ENCODE measurements at places on chromosomes 2 and 18.

DNA sequence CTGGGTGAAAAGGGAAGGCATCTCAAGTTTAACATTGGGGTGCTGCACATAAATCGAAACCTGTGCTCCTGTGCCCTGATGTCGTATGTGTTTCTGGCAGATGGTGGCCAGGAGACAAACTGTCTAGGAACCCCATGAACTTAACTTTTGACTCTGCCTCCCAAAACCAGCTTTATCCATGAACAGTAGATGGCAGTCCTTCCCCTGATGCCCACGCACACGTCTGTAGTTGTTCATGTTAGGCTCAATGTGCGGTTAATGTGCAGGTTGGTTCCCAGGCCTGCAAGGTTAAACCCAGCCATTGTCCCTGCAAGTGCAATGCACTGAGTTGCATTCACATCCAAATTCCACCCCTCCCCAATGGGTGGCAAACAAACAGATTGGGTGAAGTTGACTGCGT lies 44.1 kb upstream of the SIX3 start:
- no peaks in the 10 kb centered on the region for H3K36me3 ChIP-seq
- no peaks in the 10 kb centered on the region for H3K4me1 ChIP-seq
- H3K27ac ChIP-seq: no peak overlapping the region
- peaks cover 9% of the 10 kb centered on the region for H3K27me3 ChIP-seq

DNA sequence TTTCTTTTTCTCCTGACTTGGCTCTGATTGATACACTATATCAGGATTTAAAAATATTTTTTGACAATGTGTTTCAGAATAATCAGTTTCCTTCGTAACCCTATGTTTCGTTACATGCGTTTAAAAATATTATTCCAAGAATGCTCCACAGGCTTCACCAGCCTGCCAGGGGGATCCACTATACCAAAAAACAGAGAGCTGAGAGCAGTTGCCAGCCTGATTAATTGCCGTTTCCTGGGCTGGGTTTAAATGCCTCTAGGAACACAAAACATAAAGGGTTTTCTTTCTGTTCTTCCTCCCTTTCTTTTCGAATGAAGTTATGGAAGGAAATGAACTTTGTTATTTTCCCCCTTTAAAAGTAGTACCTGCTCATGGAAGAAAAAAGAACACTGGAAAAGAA lies 47.9 kb downstream of the LRRFIP1 start:
- peaks cover 56% of the 10 kb centered on the region for H3K4me1 ChIP-seq
- peak overlapping the region; percentile 12 for H3K4me3 ChIP-seq
- DNase-seq: peak; percentile 83
- no peaks in the 10 kb centered on the region for H3K27me3 ChIP-seq

- H3K27ac ChIP-seq: no peak overlapping the region
- no peak overlapping the region for H3K4me3 ChIP-seq
These were observed 103.3 kb upstream of the EPHA4 start for GRCh38 chr2:221675201-221675908.

DNA sequence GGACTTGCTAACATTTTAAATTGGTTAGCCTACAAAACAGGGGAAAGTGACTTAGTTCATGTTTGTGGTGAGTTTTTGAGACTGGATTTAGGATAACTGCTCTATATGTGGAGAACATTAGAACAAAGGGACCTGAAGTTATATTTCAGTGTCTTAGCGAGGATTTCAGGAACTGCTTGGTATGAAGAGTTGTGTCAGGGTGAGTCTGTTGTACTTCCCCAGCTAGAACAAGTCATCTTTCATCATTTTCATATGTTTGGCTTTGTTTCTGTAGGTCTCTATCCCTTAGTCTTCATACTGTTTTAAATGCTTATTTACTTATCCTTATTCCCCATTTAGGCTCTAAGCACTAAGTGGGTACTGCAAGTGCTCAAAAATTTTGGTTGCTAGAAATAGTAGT lies 41.9 kb downstream of the KCMF1 start:
- H3K36me3 ChIP-seq: no peaks in the 10 kb centered on the region
- DNase-seq: no peak
- H3K27ac ChIP-seq: no peak overlapping the region
- H3K27me3 ChIP-seq: no peaks in the 10 kb centered on the region

DNA sequence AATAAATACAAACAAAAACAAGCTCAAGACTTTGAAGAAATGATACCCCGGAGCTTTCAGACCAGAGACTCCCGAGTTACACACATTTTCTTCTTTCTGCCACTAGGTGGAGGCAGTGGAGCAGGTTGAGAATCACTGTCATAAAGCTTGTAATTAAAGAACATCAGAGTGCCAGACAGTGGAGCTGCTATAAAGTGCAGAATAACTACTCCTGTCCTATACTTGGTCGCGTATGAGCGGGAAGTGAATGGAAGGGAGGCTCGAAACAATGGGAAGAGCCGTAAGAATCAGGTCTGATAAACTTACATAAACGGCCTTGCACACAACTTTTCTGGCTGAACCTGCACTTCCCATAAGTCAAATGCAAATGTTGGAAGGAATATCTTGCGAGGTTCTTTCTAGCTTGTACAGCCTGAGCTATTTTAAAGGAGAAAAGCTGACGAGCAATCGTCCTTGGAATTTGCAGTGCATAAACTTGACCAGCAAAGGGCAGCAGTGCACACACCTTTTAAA lies 189.0 kb downstream of the RPIA start:
- H3K4me1 ChIP-seq: no peaks in the 10 kb centered on the region
- peaks cover 40% of the 10 kb centered on the region for H3K27me3 ChIP-seq
- H3K27ac ChIP-seq: no peak overlapping the region
- H3K36me3 ChIP-seq: no peaks in the 10 kb centered on the region
- peak; percentile 63 for DNase-seq

DNA sequence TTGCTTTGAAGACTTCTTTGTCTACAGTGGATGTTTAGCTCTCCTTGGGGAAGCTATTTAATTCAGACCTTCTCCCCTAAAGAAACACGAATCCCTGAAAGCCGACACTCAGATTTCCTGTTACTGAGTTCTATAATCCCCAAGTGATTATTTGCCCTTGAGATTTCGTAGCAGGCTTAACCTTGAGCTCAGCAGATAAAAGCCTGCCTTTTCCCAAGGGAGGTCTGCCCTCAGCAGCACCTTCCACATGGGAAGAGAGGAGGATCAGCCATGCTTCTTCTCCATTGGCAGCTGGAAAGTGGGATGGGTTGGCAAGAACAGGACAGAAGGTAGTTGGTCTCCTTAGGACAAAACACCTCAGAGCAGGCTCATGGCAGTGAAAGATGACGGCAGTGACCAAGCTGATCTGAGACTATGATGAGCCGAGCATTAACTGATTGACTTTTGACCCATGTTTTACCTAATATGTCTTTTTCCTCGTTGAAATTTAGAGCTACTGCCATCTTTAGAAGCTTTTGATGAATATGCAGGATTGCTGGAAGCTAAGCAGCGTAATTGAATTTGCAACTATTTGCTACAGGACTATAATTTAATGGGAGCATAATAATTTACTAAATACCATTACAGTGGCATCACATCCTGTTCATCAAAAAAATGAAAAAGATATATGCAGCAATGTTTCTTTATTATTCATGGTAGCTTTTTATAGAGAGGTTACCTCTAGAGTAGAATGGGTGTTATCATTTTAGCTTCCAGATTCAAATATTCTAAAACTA lies 511.1 kb upstream of the ID2 start:
- DNase-seq: no peak
- no peak overlapping the region for H3K27ac ChIP-seq
- no peaks in the 10 kb centered on the region for H3K36me3 ChIP-seq
- no peak overlapping the region for H3K4me3 ChIP-seq

DNA sequence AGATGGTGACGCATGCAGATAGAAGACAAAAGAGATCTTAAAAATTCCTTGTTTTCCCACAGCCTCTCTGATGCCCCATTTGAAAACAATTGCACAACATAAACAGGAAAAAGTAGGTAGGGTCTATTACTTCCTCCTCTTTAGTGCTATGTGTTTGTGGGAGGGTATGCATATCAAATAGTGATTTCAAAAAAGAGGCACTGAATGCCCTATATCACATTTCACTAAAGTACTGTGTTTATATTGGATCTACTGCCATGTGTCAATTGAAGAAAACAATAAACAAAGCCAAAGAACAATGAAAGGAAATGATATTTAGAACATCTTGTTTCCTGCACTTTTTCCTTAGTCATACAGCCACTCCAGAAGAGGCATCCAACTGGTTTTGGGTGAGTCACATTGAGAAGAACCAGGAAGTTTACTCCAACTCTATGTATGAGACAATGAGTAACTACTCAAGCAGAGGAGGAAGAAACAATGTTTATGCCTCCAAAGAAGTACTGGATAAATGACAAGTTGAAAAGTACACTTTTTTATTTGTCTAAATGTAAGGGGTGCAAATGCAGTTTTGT lies 583.6 kb downstream of the FBXO15 start:
- no peaks in the 10 kb centered on the region for H3K27me3 ChIP-seq
- H3K4me3 ChIP-seq: no peak overlapping the region
- no peaks in the 10 kb centered on the region for H3K4me1 ChIP-seq
- no peak for DNase-seq
- no peaks in the 10 kb centered on the region for H3K36me3 ChIP-seq

DNA sequence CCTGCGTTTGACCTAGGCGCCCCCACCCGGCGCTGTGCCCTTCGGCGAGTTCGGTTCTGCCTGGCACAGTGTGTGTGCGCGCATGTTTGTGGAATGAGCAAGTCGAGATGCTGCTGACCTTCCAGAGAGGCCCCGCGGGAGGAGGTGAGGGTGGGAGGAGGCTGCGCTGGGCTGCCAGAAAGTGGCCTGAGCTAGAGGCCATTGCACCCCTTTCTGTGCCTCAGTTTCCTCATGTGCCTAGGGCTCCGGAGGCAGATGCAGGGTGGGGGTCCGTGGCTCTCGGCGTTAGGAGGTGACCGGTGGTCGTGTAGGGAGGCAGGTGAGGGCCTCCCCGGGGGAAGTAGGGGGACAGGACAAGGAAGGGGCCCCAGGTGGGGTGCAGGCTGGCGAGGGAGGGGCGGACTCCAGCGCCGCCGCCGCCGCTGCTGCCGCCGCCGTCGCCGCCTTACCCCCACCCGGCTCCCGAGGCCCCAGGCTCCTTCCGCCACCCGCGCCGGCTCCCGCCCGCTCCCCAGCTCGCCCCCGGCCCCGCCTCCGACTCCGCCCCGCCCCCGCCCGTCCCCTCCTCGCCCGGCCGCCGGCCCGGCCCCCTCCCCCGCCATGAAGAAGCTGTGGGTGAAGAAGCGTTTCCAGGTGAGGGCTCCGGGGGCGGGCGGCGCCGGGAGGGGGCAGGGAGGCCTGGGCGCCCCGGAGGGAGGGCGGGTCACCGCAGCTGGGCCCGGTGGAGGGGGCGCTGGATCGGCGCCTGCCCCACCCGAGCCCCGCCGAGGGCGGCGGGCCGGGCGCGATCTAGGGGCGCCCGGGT lies 7.0 kb downstream of the SPEG start:
- H3K4me1 ChIP-seq: peaks cover 4% of the 10 kb centered on the region
- no peak for DNase-seq
- H3K27ac ChIP-seq: no peak overlapping the region
- H3K4me3 ChIP-seq: no peak overlapping the region

All from endothelial cell of umbilical vein (primary cell).